ENCODE measurements at places on chromosomes 16 and 17.

DNA sequence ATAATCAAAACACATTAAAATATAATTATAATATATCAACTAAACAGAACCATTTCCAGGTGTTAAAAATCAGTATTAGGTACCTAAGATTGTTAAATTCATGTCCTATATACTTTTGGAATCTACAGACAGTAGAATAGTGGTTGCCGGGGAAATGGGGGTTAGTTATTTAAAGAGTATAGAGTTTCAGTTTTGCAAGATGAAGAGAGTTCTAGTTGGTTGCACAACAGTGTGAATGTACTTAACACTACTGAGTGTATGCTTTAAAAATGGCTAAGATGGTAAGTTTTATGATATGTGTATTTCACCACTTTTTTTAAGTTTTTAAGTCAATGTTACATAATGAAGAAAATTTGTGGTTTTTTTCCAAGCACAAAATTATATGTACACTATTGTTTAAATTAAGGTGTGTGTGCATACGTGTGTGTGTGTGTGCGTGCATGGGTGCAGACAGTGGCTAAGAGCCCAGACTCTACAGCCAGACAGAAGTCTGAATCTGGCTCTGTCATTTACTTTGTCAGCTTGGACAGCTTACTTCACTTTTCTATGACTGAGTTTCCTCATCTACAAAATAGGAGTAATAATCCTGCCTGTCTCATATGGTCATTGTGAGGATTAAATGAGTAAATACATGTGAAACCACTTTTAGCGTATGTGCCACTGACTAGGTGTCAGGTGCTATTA, 25.3 kb upstream of the PHAF1 start:
- DNase-seq, result no peak

DNA sequence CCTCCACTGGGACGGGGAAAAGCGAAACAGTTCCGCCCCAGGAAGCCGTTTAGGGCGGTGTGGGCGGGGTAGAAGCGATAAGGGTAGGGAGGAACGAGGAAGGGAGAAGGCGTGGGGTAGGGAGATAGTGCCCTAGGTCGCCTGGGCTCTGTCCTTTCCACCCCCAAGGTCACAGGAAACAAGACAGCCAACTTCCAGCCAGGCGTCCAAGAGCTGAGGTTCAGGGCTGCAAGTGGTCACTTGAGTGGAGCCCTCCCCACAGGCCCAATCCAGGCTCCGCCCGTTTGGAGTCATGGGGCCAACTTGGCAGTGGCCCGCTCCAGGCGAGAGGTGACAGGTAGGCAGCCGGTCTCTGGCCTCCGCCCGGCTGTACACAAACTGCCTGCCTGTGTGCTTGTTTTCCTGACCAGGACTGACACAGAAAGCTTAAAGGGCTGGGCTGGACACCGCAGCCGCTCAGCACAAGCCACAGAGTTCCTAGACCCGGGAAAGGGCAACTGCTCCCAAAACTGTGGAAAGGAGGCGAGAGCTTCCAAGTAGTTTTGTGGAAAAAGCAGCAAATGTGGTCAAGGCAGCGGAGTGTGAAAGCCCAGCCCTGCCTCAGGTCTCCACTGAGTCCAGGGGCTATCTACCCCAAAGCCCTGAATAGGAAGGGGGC, at the start of gene RILP:
RILP (minus strand) TSS at position 23 of the 658 bp plus-strand sequence. CDS start 62 bp downstream, outside the sequence.
- DNase-seq, result peak; percentile 35

DNA sequence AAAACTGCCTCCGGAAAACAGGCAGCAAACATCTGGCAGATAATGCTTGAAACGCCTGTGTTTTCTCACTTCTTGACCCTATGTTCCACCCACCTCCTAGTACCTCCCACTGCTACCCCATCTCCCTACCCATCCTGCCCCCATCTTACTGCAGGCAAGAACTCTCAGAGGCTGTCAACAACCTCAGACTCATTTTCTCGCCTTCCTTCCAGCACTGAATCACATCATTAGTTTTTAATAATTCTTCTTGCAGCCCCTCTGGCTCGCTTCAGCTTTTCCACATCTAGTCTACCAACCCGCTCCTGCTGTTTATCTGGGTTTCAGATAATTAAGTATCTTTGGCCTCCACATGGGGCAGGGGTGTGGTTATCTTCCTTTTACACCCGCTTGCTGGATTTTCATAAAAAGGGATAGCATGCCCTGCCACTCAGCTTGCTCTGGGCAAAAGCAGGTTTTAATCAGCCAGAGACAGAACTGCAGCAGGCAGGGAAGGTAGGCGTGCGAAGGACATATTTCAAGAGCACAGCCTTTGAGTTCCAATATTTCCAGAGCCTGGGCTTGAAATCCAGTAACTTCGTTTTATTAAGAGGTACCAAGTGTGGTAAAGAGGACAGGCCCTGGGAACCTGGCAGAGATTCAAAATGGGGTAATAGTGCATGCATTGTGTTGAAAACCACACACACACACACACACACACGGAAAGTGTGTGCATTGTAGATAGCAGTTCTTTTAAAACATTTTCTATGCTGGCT, 87.5 kb downstream of the BMERB1 start:
- no peak for DNase-seq

DNA sequence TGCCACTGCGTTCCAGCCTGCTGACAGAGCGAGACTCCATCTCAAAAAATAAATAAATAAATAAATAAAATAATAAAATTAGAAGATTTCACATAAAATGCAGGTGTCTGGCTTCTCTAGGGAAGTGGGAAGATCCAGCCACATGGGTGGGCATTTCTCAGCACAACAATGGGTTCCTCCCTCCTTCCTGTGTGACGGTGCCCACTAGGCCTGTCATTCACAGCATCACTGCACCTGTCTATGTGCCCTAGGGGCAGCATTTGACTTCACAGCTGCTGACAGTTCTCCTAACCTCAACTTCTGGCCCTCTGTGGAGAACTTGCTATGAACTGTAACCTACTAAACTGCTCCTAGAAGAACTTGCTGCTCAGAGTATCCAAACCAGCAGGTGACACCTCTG, 3.0 kb downstream of the ABHD15 start:
- DNase-seq, result peak; percentile 41

DNA sequence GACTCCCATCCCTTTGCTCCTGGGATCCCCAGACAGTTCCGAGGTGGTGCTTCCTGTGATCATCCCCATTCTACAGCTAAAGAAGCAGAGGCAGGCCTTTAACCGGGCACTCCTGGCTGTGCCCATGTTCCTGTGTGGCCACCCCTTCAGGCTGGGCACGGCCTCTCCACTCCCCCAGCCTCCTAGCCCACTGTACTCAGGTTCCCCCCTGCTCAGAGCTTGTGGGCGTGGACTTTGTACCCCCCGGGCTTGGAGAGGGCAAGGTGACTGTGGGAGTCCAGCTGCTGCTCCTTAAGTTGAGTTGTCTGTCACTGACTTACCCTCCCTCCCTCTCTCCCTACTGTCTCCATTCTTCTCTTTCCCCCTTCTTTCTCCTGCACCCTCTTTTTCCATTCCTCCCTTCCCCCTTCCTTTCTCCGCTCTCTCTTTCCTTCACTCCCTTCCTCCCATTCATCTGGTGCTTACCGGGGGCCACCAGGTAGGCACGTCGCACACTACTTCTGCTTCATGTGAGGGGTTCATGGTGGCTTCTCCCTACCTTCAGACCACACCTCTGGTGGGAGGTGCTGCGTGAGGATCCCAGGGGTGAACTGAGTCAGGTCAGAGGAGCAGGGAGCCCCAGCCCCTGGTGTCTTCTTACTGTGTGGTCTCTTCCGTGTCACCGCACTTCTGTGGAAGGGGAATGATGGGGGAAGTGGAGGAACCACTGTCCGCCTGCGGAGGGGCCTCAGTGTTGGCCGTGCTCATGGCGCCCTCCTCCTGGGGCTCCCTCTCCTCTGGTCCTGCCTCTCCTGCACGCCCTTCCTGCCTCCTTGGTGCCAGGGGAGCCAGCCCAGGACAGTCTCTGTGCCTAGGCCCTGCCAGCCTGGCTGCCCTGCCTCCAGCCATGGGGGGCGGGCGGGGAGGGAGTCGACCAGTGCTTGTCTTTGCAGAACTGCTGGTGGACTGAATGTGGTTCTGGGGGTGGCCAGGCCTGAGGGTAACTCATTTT, 29.7 kb downstream of the CMIP start:
- DNase-seq, result no peak

GRCh38 chr17:6677158-6677831, 25.7 kb downstream of the C17orf100 start:
- no peak for DNase-seq

GRCh38 chr17:50225701-50226240, 24.3 kb upstream of the COL1A1 start:
- DNase-seq, result no peak

DNA sequence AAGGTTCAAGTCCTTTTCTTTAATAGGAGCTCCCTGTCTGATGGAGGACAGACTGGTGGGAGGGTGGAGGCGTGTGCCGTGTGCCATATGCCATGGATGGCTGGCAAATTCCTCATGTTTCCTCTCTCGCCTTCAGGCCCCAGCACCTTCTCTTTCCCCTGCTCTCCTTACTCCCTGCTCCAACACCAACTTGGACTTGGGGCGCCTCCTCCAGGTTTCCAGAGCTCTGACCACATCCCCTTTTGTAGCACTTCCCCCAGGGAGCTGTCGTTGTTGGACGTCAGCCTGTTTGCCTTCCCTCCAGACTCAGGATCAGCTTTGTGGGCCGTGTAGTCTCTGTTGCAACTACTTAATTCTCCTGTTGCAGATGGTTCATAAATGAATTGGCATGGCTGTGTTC, 30.7 kb downstream of the TMC7 start:
- no peak for DNase-seq

GRCh38 chr16:12496186-12496585, 307.5 kb downstream of the CPPED1 start:
- no peak for DNase-seq

- DNase-seq, result no peak
Measured at GRCh38 chr17:27439342-27439741, 16.9 kb upstream of the KSR1 start.

DNA sequence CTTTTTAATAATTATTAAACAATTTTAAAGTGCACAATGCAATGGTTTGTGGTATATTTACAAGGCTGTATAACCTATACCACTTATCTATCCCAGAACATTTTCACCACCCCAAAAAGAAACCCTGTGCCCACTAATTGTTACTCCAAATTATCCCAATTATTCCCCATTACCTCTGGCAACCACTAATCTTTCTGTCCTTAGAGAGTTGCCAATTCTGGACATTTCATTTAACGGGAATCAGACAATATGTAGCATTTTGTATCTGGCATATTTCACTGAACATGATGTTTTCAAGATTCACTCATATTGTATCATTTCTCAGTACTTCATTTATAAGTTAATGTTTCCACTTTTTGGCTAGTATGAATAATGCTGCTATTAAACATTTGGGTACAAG, 103.1 kb upstream of the NACA2 start:
- DNase-seq, result no peak

- DNase-seq, result no peak
Measured at GRCh38 chr16:53821957-53822625, 118.1 kb downstream of the FTO start.

GRCh38 chr17:31068291-31068690, 26.5 kb upstream of the NF1 start:
- peak; percentile 55 for DNase-seq

DNA sequence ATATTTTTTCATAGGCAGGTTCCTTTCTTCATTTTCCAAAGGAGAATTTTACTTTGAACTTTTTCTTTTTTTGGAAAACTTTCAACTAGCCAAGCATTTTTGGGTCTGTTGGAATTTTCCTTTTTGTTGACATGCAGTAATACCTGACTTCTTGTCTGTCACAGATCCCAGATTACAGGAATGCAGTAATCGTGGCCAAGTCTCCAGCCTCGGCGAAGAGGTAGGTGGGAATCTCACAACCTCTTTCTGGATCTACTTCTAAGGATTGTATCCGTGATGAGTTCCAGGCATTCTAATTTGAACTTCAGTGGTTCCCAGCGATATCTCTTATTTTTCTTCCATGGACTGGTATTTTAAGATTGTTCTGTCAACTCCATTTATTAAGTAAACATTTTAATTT, 31.7 kb downstream of the PRPSAP2 start:
- DNase-seq, result no peak

- DNase-seq, result peak; percentile 35
Measured at GRCh38 chr17:66302761-66303626, 581 bp downstream of the PRKCA start.

DNA sequence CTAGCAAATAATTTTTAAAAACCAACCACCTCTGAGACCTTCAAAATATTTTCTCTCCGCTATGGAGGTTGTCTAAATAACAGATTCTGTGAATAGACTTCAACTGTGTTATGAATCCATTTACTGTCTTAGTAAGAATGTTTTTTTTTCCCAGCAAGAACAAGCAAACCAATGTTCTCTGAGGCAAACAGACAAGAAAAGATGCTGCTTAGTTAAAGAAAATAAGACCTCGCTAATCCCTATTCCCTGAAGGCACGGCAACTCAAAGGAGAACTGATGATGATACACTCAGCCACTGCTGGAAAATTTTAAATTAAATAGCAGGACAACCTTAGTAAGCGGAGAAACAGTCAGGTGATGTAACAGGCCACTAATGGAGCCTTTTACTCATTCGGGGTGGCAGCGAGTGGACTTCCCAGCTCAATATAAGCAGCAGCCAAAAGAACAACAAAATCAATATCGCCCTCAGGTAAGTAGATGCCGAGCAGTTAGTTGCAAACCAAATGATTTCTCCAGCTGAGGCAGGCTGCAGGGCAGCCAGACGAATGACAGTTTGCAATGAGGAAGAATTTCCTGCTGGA, 81.8 kb downstream of the CPPED1 start:
- DNase-seq, result no peak

GRCh38 chr17:76635659-76636360, 7.7 kb downstream of the ST6GALNAC1 start:
- no peak for DNase-seq

GRCh38 chr17:2337544-2338314, 428 bp downstream of the SGSM2 start:
- DNase-seq, result peak; percentile 45

- DNase-seq, result no peak
Measured at GRCh38 chr17:82830249-82830661, 9.6 kb downstream of the ZNF750 start.

DNA sequence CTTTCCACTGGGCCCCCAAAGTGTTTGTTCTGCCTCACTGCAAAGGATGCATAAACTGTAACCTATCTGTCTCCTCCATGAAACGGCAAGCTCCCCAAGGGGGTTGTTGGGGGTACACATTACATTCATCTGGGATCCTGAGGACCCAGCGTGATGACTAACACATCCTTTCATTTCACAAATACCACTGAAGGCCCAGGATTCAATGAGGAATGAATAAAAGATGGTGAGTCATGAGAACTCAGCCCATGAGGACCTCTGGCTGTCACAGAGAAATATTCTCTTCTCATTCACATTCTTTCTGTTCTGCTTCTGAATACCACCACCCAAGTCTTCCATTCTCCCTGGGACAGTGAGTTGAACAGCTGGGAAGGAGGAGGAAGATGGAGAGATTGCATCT, 149.8 kb downstream of the RBFOX3 start:
- no peak for DNase-seq

GRCh38 chr16:15961571-15962090, 12.2 kb downstream of the ABCC1 start:
- DNase-seq, result peak; percentile 62

All from CD4-positive, alpha-beta T cell treated with Interleukin-4 for 1 hour (primary cell).